Iris pigment epithelial cell (primary cell): ENCODE measurements at places on chromosomes 12 and 14.

DNA sequence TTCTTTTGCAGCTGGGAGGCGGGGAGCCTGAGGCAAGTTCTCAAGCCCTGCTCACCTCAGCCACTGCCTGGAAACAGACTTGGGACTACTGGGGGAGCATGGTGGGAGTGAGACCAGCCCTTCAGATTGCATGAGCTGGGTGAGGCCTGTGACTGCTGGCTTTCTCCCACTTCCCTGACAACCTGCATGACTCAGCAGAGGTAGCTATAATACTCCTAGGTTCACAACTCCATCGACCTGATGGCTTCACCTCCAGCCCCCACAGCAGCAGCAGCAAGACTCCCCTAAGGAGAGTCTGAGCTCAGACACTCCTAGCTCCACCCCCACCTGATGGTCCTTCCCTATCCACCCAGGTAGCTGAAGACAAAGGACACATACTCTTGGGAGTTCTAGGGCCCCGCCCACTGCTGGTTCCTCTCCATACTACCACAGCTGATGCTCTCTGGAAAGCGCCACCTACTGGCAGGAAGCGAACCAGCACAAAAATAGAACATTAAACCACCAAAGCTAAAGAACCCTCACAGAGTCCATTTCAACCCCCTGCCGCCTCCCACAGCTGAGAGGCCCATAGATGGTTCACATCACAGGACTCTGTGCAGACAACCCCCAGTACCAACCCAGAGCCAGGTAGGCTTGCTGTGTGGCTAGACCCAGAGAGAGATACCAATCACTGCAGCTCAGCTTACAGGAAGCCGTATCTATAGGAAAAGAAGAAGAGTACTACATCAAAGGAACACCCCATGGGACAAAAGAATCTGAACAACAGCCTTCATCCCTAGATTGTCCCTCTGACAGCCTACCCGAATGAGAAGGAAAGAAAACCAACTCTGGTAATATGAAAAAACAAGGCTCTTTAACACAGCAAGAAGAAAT is 68.7 kb downstream of the RPAP3 start:
- peak; percentile 40 for DNase-seq

DNA sequence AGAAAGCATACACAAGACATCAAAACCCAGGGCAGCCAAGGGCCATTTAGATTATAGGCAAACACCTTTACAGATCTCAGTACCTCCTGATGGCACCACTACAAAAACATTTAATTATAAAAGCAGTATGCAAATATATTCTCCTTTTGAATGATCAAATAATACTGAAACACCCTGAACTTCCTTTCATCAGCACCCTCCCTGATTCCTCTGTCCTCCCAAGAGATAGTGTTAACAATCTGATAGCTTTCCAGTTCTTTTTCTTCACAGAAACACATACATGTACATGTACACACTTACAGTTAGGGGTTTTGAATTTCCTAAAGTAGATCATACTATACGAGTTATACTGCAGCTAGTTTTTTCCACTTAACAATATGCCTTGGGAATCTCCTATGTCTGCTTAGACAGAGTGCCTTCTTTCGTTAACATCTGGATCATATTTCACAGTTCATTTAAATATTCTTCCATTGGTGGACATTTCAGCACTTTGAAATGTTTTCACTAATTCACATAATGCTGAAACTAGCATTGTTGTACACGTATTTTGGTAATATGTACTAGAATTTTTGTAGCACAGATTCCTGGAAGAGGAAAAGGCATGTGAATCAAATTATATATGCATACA is 35.2 kb downstream of the TDG start:
- DNase-seq, result peak; percentile 8

GRCh38 chr12:119020406-119021360 is 39.3 kb downstream of the SRRM4 start:
- DNase-seq, result no peak

- DNase-seq, result no peak
Measured at GRCh38 chr12:101327546-101327945, 47.6 kb downstream of the UTP20 start.

- no peak for DNase-seq
Measured at GRCh38 chr12:40168868-40169267, 55.9 kb upstream of the LRRK2 start.

GRCh38 chr14:64110802-64111201 is 183.4 kb downstream of the ESR2 start:
- DNase-seq, result peak; percentile 34

DNA sequence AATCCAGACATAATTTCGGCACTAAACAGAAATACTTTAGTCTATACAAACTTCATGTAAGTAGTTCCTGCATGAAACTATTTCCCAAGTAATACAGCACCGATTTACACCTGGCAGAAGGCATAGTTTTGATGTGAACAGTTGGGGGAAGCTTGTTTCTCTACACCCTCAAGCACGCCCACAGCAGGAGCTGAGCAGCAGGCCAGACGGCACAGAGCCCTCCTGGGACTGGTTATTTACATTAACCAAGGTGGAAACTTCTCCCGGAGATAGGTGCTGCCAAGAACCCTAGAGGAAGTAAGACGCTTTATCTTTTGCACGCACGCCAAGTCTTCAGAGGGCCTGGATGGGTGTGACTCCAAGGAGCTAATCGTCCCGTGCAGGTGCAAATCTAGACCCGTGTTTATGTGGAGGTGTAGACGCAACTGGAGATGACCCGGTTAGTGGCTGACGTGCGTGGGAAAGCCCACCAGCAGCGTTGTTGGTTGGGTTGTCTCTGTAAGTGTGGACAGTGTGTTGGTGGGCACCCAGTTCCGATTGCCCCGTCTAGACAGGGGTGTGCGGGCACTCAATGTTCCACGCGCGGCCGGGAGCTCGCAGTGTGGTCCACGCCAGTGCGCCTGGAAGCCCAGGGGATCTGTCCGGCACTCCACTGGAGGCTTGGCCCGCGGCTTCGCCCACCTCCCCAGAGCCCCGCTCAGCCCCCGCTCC is 767 bp upstream of the TCP11L2 start:
- DNase-seq, result peak; percentile 56

GRCh38 chr14:87102811-87103378 is 890.1 kb downstream of the GALC start:
- DNase-seq, result no peak

- peak; percentile 45 for DNase-seq
Measured at GRCh38 chr12:79927772-79928474, 7.0 kb downstream of the PPP1R12A start.

DNA sequence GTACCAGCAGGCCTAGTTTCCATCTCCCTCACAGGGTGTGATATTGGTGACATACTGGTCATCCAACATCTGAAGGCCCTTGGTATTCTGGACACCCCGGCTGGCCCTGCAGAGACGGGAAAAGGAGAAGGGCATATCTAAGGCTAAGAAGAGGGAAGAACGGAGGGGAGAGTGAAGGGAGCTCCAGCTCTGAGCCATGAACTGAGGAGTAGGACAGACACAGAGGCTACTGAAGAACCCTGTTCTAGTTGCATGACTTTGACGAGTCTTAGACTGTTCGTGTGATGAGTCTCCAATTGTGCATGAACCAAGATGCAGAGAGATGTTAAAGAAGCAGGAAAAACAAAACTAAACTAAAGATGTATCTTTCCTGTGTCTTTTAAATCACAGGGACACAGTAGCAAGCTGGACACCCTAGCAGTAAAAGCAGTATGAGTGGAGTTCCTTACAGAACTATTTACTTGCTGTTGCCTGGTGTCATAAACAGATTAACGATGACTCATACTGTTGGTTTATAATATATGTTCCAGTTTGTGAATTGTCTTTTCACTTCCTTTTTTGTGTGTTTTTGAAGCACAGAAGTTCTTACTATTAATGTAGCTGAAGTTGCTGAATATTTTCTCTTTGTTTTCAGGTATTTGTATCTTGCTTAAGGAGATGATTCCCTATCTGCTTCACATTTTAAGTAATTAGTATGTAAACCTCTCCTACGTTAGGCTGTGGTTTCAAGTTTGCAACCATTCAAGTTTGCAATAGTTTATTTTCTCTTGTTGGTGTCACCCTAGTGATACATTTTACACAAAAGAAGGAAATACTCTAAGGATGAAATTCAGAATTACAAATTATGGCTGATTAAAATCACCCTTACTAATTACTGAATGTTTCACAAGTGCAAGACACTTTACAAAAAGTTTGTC is 15.7 kb downstream of the FAR2 start:
- DNase-seq, result peak; percentile 82

- DNase-seq, result peak; percentile 81
Measured at GRCh38 chr14:102824832-102825231, 47.6 kb downstream of the TRAF3 start.

GRCh38 chr12:49824895-49825294 is 3.3 kb downstream of the NCKAP5L start:
- peak; percentile 85 for DNase-seq

DNA sequence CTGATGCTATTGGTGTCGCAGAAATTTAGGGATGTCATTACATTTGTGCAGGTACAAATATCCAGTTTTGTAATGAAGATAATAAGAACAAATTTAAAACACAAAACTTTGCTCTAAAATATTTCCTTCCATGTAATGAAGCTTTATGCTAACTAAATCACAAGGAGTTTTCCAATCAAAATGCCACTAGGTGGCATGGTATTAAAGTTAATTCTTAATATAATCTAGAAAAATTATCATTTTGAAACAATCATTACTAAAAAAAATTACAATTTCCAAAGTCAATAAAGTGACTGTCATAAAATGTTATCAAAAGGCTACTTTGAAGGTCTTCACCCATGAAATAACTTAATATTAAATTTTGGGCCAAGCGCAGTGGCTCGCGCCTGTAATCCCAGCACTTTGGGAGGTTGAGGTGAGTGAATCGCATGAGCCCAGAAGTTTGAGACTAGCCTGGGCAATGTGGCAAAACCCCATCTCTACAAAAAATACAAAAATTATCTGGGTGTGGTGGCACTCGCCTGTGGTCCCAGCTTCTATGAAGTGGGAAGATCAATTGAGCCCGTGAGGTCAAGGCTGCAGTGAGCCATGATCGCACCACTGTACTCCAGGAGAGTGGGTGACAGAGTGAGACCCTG is 77.4 kb downstream of the KIF21A start:
- DNase-seq, result no peak

DNA sequence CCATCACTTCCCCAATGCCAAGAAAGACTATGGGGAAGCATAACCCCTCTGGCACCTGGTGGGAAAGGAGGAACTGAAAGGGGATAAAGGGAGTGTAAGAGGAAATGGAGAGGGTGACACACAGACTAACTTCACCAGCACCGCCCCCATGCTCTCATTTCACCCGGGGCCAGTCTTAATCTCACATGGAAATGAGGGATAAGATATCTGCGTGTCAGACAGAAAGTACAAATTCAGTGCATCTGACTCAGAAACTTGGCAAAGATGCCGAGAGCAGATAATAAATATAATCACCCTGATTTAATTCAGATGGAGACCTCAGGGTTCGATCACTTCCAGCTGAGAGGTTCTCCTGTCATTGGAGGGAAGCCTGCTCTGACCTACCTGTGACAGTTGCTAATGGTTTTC is 191.6 kb downstream of the DUSP6 start:
- peak; percentile 93 for DNase-seq

GRCh38 chr14:21768116-21768874 is 94.7 kb upstream of the OR4E1 start:
- peak; percentile 46 for DNase-seq

DNA sequence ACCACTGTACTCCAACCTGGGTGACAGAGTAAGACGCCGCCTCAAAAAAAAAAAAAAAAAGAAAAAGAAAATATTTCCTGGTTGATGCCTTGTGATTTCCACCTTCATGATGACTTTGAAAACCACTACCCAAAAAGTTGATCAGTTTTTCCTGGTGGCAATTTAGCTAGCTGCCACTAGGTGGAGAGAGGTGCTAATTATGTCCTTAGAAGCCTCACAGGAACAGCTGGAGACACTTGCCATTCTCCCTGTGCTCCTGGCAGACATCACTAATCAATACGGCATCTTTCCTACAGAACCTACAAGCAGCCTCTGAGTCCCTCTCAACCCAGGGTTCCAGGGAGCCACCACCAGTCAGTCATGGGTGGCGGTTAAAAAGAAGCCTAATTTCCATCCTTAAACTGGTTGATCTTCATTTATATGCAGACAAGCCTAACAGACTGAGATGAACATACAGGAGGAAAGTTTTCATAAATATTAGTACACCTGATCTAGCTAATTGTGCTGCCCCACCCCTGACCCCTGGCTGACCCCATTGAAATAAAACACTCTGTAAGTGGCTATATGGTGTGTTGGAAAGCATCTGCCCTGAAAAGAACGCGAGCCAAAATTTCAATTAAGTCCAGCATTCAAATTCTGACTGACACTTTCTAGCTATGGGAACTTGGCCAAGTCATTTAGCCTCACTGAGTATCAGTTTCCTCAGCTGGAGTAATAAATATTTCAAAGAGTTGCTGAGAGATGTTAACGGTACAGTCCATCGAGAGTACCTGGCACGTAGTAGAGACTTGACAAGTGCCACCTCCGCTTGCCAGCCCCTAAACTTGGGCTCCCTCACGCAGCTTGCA is 6.2 kb upstream of the OAS1 start:
- peak; percentile 44 for DNase-seq

- DNase-seq, result no peak
Measured at GRCh38 chr12:47054659-47055058, 24.8 kb upstream of the PCED1B start.

DNA sequence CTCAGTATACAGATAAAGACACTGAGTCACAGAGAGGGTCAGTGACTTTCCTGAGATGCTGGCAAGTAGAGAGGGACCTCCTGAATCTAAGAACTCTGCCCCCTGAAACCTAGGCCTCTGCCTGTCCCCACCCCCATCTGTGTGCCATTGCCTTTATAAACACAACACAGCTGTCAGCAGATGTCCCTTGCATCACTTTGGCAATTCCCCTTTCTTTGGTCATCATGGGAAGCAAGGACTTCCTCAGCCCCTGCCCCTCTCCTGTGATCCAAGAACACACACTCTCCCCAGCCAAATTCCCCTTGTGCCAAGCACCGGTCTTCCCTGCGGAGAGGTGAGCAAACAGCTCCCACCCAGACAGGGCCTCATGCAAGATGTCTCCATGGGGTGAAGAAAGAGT is 8.3 kb downstream of the TSPAN11 start:
- DNase-seq, result no peak

DNA sequence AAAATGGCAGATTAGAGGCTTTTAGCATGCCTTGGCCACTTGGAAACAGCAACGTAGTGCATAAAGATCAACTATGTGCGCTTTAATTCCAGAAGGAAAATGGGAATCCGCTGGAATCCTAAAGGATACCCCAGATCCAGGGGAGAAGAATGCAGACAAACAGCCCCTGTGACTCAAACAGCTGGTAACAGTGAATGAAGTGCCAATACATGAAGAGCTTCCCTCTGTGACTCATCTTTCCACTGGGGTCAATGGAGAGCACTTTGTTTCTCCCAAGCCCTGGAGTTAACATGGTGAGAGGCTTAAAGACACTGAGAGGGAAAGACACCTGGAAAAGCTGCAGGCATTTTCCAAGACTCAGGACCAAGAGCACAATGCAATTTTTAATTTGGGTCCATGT is 263.1 kb downstream of the CEP128 start:
- DNase-seq, result peak; percentile 44

DNA sequence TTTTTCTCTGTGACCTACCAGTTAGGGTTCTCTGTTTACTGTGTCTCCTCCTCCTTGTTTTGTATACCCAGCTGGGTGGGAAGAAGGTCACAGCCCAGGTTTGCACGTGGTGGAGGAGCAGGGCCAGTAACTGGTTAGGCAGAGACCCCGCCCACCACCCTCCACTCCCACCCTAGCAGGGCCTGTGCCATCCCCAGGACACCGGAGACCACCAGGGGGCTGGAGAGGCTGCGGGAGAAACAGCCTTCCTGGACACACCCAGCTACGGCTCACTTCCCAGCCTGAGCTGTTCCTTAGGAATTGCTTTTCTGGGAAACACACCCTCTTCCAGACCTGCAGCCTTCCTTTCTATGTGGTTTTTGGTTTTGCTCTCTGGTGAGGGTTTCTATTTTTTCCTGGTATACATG is 21.1 kb downstream of the BDKRB2 start:
- peak; percentile 17 for DNase-seq
